Memory B cell (primary cell): ENCODE measurements at places on chromosomes 2 and 18.
A peak's percentile ranks its signal among the peaks of the same experiment; 100 is the strongest.

DNA sequence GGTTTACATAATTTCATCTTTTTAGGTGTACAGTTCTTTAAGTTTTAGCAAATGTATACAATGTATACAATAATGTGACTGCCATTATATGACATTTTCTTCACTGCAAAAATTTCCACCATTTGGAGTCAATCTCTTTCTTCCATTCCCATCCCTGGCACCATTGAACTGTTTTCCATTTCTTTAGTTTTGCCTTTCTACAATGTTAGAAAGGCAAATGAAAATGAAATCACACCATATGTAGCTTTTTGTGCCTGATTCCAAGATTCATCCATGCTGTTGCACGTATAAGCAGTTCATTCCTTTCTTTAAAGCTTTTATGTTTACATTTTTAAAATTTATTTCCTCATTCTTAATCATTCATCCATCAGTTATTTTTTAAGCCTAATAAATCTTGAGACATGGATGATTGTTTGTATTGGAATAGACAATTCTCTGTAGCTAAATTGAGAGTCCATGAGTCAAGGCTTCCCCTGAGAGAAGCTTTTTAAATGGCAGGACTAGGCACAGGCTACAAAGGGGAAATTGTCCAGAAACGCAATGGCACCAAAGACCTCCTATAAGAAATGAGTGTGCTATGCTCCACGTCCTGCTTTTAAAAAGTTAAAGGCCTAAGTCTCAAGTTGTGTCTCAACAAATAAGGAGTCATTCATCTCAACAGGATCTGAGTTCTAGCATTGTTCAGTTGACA lies 8.7 kb upstream of the COL5A2 start:
- no peak for DNase-seq

- no peak for DNase-seq
Observed at GRCh38 chr2:173815772-173816171, 149.4 kb downstream of the SP3 start.

DNA sequence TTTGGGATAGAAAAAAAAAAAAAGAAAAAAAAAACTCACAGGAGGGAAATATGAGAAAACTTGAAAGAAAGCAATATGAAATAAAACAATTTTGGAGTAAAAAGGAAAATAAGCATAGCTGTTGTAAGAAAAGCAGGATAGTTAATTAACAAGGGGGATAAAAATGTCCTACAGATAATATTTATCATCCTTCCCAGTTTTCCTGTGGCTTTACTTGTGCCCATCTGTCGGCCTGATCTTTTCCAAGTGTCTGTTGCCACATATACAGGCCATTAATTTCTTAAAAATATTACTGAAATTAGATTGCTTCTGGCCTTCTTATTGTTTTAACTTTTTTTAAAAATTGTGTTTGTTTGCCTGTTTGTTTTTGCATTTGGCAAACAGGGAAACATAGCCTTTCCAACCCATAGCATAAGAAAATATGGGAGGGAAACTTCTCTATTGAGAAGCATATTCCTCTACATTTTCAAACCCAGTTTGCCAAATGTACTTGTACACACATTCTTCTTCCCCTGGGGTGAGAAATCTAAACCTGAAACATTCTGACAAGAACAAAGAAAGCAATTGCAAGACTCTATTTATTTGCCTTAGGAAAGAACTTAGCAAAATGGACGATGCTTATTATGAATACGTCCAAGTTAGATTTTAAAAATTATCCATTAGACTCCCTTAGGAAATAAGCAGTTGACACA lies 272.3 kb downstream of the CDH20 start:
- DNase-seq: no peak

- DNase-seq: no peak
Observed at GRCh38 chr2:17196380-17196779, 321.9 kb downstream of the RAD51AP2 start.

GRCh38 chr2:11553661-11554398 lies 20.0 kb downstream of the GREB1 start:
- no peak for DNase-seq

- DNase-seq: no peak
Observed at GRCh38 chr2:97966545-97967215, 29.1 kb downstream of the TMEM131 start.

DNA sequence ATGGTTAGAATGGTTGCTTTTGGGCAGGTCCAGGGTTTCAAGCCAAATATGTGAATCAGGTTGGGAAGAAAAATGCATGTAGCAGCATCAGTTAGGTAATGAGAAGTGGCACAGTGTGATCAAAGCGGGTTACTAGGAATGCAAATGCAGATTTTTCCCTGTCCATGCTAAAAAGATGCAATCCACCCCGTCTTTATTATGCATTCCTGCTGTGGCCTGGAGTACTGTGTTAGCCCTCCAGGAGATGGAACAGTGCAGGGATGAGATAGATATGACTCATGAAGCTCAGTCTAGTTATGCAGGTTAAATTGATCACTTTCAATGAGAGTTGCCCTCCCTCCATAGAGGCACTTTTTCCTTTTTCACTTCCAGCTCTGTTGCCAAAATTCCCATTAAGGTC lies 283.8 kb downstream of the CTNNA2 start:
- no peak for DNase-seq

GRCh38 chr18:24741965-24742724 lies 281.7 kb downstream of the HRH4 start:
- DNase-seq: no peak

DNA sequence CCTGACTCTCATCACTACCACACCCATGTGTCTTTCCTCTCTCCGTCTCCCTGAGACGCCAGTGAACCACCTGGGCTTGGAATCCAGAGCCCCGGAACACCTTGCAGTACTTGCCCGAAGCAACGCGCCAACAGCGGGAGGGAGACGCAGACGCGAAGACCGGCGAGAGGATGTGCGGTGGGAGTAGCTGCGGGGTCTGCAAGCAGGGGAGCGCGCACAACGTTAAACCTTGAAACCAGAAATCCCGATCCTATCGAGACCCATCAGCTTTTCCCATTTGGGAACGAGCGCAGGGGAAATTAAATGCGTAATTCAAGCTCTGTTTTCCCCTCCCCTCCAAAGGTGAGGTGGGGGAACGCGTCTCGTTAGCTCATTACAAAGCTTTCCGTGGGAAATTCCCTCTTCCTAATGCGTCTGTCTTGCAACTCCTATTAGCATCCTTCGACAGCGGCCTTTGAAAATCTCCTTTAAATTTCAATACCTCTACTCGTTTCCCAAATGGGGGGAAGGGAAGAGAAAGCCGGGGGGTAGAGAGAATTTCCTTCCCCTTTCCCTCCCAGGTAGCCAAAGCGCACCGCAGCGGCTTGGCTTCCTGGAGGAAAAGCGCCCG lies 421 bp upstream of the CNTNAP5 start:
- DNase-seq: no peak

DNA sequence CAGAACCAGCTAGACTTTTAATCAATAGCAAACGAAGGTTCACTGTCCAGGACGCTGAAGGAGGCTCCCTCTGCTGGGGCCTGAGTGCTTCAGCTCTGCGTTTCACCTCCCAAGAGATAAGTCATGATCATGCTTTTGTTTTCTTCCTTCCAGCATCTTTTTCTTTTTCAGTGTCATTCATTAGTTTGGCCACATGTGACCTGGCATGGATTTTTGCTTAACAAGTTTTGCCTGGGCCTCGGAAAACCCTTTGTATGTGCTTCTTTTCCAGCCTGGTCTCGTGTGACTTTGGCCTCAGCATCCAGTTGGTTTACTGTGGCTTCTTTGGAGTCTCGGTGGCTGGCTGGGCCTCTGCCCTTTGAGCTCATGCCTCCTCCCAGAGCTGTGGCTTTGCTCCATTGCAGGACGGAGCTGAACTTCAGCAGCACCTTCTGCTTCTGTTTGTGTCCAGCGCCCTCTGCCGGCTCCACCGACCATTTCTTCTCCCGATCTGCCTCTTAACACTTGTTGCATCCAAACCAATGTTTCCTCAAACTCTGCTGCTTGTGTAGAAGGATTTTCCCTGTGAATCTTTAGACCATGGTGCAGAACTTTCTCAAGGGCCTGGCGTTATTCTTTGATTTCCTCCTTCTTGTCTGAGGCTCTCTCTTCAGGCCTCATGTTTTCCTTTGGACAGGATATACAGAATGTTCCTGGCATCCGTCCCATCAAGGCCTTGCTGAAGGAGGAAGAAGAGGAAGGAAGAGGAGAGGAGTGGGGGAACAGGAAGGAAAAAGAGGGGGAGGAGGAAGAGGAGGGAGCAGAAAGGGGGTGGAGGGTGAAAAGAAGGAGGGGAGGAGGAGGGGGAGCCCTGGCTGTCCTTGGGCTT lies 23.6 kb upstream of the HES6 start:
- DNase-seq: peak; percentile 72

GRCh38 chr2:55511508-55512124 lies 7.9 kb upstream of the CFAP36 start:
- no peak for DNase-seq

GRCh38 chr2:144942516-144943256 lies 422.8 kb upstream of the ZEB2 start:
- DNase-seq: no peak

- no peak for DNase-seq
Observed at GRCh38 chr2:41947701-41948396, 100.0 kb upstream of the PKDCC start.

GRCh38 chr2:149782572-149782971 lies 195.0 kb upstream of the MMADHC start:
- no peak for DNase-seq
